ENCODE measurements at places on chromosomes 7 and 10.

GRCh38 chr10:68096913-68097516, 12.3 kb upstream of the MYPN start:
- DNase-seq, result no peak

GRCh38 chr10:132618158-132618919, 80.8 kb downstream of the INPP5A start:
- peak; percentile 88 for DNase-seq

DNA sequence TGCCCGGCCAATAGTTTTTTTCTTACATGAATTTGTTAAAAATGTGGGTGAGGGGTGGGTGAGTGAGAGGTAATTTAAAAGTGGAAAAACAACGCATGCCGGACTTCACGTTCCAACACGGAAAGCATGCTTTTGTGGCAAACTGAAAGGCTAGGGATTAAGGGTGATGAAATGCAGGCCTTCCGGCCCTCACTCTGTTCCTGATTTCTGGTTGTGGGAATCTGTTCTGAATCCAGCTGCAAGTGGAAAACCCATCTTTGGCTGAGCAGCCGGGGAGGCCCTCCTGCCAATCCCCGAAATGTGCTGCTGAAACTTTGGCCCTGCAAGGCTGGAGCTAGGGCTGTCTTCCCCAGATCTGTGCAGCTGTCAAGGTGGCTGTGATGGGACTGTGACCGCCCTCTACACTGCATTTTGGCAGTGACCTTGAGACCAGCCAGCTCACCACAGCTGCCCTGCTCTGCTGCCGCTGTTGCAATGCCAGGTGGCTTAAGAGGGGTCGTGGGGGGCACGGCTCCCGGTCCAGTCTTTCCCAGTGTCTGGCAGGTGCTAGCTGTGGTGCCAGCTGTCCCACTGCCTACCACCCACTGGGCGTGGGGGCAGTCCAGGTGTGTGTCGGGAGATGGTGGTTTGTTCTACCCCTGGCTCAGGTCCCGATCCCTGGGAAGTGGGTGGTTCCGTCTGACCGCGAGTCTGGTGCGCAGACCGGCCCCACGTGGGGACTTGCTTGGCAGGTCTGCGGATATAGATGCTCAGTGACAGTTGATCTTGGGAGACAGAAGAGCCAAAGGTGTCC, 39.0 kb downstream of the TET1 start:
- DNase-seq, result no peak

- DNase-seq, result no peak
Measured at GRCh38 chr10:128097783-128098182, 28.4 kb downstream of the MKI67 start.

DNA sequence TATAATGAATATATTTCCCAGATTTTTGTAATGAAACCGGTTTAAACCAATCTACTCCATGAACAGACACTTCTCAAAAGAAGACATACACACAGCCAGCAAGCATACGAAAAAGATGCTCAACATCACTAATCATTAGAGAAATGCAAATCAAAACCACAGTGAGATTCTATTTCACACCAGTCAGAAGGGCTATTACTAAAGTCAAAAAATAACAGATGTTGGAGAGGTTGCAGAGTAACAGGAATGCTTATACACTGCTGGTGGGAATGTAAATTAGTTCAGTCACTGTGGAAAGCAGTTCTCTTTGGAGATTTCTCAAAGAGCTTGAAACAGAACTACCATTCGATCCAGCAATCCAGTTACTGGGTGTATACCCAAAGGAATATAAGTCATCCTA, 240.7 kb downstream of the TSPAN12 start:
- no peak for DNase-seq

DNA sequence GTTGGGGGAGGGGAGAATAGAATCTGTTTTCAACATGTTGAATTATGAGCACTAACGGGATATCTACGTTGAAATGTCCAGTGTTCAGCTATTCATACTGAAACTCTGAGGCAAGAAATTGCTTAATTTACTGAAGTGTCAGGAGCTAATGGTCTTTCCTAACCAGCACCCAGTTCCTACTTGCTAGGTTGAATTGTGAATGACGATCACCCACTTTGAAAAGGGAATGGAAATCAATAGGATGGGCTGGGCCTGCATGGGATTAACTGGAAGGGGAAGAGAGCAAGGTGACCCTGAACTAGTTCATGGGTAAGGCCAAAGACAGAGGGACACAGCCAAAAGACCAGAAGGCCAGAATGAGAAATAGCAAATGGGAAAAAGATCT, 51.3 kb downstream of the HIPK2 start:
- DNase-seq, result no peak

GRCh38 chr7:6576024-6576866, 1.0 kb upstream of the ZDHHC4 start:
- no peak for DNase-seq

DNA sequence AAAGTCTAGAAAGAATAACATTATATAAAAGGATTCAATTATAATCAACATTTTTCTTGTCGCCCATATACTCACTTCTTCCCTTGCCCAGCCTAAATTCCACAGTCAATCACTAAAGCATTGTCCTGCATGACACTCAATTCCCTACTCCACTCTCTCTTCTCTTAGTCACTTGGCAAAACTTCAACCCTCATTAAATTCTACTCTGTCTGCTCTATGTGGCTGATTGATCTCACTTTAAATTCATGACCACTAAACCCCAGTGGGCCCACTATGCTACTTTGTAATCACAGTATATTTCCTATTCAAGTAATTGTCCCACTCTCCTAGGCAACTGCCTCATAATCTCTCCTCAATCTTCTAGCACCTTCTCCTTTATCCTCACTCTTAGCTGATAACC, 54.1 kb downstream of the MTERF1 start:
- no peak for DNase-seq

DNA sequence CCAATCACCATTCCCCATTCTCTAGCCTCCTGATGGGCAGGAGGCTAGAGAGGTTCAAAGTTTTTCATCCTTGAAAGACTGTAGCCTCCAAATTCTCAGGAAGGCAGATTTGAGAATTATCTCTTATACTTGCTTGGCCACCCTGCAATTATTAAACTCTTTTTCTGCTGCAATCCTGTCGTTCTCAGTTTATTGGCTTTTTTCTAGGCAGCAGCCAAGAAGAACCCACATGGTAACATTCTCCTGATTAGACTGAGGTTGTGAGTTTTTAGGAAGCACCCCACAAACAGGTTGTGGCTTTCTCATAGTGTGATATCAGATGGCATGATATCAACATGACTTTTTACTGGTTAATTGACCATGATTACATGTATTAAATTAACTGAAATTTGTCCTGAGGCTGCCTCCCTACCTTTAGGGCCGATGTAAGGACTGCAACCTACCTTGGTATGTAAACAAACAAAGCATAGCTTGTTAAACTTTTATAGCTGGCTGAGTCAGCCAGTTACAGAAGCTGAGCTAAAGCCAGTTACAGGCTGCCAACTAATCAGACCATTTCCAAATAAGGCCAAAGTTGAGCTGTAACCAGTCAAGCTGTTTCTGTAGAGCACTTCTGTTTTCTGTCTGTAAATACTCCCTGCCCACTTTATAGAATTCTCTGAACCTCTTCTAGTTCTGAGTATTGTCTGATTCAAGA, 3.2 kb upstream of the ZNF248 start:
- DNase-seq, result no peak

GRCh38 chr7:71145906-71146901, 14.3 kb downstream of the GALNT17 start:
- no peak for DNase-seq

DNA sequence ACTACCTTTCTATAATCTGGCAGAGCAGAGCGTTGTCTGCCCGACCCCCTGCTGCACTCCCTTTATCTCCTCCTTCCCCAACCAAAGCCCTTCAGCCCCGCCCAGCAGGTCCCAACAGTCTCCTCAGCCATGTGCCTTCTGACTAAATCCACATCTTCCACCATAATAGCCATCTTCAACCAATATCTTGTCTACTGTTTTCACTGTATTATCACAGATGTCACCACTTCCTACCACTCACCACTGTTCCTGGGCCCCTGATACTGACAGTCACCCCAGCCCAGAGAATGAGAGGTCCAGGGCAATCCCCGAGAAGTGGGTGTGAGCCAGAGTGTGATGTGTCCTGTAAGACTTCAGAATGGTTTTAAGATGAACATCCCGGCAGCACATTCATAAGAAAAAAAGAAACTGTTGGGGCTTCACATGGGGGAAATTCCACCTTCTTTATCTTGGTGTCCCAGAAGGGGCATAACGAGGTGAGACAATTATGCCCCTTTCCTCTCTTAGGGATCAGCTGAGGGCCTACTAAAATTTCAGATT, 25.3 kb downstream of the CCDC6 start:
- no peak for DNase-seq

DNA sequence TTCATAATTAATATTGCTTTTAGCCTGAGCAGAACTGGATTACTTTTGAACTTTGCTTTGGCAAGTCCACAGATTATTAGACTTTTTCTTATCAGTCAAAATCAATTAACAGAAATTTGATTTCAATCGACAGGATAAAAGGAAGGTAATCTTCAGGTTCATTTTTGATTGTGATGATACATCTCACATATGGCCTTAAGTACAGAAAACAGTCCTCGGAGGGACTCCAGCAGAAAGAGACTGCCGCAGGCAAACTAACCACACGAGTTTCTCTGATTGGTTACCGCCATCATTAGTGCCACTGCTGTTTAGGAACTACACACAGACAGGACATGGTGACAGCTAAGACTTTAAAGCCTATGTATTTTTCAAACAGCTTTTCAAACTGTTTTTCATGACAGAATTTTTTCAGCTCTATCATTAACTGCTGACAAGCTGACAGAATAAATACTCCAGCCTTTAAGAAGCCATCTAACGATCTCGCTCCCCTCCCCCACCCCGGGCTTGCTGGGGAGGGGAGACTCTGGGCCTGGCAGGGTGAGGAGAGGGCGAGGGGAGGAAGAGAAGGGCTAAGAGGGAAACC, 668.2 kb downstream of the KCNMA1 start:
- no peak for DNase-seq

DNA sequence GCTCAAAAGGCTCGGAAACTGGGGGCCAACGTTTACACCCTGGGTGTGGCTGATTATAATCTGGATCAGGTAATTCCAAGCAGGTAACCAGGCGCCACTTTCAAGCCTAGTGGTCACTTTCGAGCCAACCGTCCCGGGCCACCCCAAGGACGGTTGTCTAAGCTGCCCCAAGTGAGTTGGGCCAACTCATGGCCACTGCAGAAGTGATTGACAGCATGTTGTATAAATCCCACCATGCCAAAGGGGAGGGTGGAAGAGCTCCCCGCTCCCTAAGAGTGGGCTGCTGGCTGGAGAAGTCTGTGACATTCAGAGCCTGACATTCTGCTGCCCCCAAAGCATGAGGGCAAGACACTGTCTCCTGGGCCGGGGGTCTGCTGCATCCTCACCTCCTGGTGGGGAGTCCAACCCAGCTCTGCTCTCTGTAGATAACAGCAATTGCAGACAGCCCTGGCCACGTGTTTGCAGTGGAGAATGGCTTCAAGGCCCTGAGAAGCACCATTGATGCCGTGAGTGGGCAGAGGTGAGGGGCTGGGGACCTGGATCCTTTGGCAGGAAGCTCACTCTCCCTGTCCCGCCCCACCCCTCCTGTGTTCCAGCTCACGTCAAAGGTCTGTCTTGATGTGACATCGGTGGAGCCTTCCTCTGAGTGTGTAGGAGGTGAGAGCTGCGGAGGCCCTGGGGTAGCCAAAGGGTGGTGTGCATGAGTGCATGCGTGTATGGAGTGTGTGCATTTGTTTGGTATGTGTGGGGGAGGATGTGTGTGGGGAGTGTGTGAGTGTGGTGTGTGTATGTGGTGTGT, 10.8 kb downstream of the ANTXRL start:
- DNase-seq, result no peak

DNA sequence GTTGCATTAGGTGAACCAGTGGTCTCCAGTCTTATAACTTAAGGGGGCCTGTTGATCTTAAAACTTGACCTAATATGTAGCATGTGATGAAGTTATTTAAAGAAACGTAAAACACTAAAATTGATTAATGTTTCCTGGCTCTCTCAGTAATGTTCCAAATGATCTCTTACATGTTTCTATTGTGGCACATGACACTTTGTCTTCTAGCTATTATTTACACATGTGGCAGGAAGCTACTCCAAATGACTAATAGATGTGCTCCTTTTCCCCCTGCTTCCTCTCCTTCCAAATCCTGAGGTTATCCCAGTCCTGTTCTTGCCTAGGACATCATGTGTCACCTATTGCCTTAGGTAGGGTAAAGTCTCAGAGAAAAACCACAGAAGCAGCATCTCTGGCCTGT, 89.4 kb downstream of the FAS start:
- DNase-seq, result no peak

DNA sequence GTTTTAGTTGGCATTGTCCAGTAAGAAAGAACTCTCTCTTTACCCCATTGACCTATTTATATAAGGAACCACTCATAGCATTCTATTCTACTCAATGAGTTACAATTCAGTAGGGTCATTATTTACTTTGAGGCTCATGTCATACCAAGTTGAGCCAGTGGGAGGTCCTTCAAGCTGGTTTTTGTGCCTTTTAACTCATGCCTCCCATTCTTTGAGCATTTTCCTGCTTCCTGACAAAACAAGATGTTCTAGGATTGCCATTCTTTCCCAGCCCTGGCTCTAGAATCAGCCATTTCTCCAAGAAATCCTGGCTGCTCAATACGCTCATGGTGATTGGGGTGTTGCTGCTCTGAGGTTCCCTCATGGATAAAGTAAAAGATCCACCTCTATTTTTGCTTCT, 250.1 kb downstream of the ABCA13 start:
- no peak for DNase-seq

GRCh38 chr7:33062782-33063443, 337 bp upstream of the NT5C3A start:
- peak; percentile 98 for DNase-seq

GRCh38 chr10:22913474-22914092, 14.3 kb upstream of the ARMC3 start:
- DNase-seq, result no peak

DNA sequence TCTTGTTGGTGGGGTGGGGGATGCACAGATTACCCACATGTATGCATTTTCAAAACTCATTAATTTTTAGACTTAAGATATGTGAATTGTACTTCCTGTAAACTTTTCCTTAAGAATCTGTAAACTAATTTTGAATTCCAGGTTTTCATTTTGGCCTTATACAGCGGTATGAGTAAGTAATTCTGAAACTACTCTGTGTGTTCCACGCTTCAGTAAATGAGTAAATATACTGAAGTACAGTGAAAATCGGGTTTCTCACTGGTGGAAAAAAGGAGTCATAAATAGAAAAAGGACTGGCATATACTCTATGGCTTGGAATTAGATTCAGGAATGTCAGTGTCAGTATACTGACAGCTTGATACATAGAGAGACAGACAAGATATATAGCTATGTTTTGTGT, 72.8 kb downstream of the CTTNBP2 start:
- DNase-seq, result peak; percentile 19

- no peak for DNase-seq
Measured at GRCh38 chr7:74220229-74220628, 10.4 kb downstream of the LAT2 start.

GRCh38 chr10:103871006-103871405, 15.6 kb upstream of the SH3PXD2A start:
- no peak for DNase-seq

- DNase-seq, result no peak
Measured at GRCh38 chr10:293636-294035, 158.4 kb downstream of the ZMYND11 start.

- no peak for DNase-seq
Measured at GRCh38 chr10:122298206-122298597, 27.1 kb downstream of the BTBD16 start.

- DNase-seq, result no peak
Measured at GRCh38 chr7:31705377-31705776, 18.4 kb downstream of the PPP1R17 start.
